ENCODE measurements at places on chromosomes 6 and 20.
A peak's percentile ranks its signal among the peaks of the same experiment; 100 is the strongest.

DNA sequence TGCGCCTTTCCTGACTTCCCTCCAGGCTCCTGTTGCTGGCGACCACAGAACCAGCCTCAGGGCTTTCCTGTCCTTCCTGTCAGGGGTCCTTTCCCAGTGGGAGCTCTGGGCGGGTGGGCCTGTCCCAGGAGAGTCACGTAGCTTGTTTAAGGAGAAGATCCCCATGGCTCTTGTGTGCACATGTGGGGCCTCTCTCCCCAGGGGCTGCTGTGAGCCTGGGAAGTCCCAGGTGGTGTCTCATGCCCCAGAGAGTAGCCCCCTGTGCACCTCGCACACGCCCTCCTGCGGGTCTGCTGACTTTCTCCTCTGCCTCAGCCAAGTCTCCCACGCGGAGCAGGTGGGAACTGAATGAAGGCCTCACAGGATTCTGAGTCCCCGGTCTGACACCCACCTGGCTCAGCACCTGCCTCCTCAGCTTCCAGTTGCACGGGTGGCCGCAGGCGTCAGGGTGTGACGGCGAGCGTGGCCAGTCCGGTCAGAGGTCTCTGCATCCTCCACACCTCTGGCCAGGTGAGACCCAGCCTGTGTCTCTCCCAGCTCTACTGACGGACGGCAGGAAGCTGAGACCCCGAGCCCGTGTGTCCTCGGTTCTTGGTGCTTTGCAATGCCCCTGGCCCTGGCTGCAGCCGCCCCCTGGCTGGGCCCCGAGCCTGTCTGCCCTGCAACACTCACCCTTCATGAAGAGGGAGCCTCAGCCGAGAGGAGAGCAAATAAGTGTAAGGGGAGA lies 5.6 kb upstream of the NKAIN4 start:
- DNase-seq: no peak

- DNase-seq: no peak
Measured at GRCh38 chr6:14369717-14370116, 252.1 kb downstream of the CD83 start.

DNA sequence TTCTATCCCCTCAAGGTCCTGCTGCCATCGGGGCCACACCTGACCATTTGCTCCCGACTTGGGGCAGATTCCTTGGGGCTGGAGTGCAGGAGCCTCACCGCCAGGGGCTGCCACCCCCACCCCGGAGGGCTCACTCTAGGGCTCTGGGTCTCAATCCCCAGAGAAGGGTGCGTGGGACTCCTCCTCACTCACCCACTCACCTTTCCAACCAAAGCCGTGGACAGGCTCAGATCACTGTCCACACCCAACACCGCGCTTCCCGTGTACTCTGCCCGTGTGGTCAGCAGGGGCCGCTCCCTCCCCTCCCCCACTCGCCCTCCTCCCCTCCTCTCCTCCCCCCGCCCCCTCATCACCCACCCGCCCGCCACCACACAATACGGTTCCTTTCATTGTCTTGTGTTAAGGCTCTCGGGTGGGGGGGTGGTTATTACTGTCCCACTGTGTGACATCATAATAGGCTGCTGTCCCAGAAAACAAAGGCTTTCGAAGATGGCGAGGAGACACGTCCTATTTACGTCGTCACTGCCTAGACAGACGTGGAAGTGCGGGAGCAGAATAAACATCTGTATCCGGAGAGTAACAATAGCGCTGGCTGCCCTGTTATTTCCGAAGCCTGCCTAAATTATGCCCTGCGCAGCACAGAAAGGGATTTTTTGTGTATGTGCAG lies 85.8 kb downstream of the YTHDF1 start:
- DNase-seq: no peak

- DNase-seq: no peak
Measured at GRCh38 chr6:25829375-25829774, 2.5 kb downstream of the SLC17A1 start.

GRCh38 chr6:140844167-140844566 lies 1288.6 kb upstream of the GJE1 start:
- DNase-seq: no peak

- no peak for DNase-seq
Measured at GRCh38 chr6:36116943-36117342, 13.4 kb upstream of the MAPK13 start.

DNA sequence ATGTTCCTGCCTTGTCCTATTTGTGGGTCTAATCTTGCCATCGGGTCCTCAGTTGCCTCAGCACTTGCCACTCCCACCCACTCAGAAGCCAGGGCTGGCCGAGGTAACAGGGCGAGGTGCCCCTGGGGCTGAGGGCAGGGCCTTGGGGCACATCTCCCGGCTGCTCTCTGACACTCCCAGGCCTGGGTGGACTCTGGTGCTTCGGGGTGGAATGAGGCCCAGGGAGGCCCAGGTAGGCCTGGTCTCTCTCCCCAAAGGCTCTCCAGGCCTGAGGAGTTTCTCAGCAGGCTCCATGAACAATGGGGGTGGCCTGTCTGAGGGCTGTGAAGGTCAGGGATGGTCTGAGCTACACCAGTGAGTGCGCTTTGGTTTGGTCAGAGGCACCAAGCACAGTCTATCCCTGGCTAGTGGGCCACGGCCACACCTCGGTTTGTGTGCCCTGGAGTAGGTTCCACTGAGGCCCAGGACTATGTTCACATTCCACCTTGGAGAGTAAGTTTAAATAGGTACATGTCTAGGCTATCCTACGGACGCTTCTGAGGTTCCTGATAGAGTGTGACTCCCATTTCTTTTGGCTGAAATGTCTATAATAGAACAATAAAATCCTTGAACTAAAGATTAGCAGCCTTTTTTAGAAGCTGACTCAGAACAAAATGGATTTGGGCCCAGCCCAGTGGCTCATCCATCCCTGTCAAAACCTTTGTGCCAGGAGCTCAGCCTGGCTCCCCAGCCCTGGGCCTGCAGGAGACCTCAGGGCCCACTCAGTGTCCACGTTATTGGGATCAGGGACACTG lies 78.8 kb downstream of the SLC24A3 start:
- no peak for DNase-seq

DNA sequence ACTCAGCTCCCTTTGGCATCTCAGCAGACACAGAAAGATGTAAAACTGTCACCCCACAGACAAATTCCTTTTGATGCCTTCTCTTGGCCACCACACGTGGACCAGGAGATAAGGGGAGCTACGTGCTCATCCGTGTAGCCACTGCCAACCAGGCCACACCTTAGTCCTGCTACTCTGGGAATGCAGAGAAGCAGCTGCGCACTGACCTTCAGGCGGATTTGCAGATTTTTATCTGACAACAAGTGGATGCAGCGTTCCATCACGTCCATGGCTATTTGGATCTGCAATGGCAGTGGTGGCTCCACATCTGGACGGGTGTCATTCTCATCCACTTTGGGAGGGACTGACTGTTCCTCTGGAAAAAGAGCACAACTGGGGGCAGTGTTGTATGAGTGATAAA lies 30.8 kb downstream of the TTI1 start:
- DNase-seq: no peak

GRCh38 chr6:79717989-79718388 lies 86.9 kb downstream of the SH3BGRL2 start:
- no peak for DNase-seq

DNA sequence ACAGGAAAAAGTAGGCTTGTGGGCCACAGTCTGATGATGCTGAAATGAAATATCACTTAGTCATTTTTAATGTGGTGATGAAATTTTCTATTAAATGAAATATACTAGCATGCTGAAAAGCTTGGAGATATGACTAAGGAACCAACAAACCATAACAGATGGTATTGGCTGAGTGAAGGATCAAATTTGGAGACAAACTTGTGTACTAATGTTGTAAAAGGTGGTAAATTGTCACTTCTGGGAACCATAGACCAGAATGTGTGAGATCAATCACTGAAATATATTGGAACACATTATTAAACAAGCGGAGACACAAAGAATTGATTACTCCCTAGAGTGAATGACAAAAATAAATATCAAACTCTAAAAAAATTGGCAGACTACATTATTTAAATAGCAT lies 232.4 kb downstream of the DOK5 start:
- DNase-seq: no peak

DNA sequence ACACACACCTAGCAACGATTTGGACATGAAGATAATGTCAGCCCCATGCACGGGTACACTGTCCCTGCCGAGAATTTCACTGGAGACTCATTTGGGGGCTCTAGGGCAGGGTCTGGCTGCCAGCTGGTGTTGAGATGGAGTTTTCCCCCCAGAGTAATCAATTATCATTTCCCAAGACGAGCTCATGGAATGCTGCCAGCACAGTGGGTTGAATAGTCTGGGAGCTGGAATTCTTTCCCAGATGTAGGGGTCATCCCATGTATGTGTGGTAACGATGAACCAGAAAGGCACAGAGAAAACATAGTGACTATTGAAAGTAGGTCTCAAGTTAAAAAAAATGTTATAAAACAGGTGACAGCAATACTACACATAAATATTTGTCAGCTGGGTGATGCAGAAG lies 579.9 kb downstream of the MAFB start:
- DNase-seq: no peak

- no peak for DNase-seq
Measured at GRCh38 chr6:137309078-137309762, 90.0 kb upstream of the IFNGR1 start.

- DNase-seq: no peak
Measured at GRCh38 chr6:35398526-35398925, 53.6 kb upstream of the FANCE start.

GRCh38 chr6:69868961-69869360 lies 2.6 kb downstream of the COL19A1 start:
- no peak for DNase-seq

GRCh38 chr6:55964136-55964535 lies 88.7 kb upstream of the BMP5 start:
- DNase-seq: no peak

DNA sequence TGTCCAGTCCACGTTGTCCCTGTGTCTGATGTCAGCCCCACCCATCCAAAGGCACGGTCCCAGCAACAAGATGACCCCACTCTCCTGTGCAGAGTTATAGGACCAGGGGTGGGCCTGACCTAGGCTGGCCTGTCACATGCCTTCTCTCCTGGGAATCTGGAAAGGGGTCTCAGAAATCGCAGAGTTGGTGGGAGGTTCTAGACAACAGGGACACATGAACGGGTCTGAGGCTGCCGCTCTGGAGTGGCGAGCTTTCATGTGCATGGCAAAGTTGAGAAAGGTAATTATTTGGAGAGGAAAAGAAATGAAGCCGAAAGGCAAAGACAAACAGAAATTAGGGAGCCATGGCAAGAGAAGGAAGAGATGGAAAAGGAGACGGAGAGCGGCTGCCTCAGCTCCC lies 29.5 kb downstream of the BFSP1 start:
- peak; percentile 15 for DNase-seq

DNA sequence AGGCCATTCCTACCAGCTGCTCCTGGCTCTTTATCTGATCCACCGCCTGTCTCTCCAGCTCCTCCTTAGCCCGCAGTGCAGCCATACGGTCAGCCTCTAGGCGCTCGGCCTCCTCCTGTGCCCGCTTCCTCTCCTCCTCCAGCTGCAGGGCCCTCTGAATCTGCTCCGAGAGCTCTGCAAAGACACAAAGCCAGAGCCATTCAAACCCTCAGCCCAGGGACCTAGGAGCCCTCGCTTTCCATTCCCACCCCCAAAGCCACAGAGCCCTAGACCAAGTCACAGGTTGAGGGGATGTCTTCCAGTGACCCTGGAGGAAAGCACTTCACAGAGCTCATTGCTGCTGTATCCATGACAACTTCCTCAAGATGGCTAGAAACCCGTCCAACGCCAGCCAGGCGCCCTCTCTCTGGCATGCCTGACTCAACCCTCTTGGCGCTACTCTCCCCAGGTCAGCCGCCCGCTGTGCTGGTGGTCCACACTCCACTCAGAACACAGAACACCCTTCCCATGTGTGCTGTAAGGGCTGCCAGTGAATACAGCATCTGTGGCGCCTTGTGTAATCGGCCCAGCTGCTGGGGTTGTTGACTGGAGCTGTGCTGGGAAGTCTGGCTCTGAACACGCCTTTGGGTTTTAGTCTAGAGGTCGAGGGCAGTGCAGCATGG lies 49.3 kb downstream of the EZR start:
- DNase-seq: no peak

GRCh38 chr20:9179193-9179802 lies 110.4 kb downstream of the PLCB4 start:
- no peak for DNase-seq

DNA sequence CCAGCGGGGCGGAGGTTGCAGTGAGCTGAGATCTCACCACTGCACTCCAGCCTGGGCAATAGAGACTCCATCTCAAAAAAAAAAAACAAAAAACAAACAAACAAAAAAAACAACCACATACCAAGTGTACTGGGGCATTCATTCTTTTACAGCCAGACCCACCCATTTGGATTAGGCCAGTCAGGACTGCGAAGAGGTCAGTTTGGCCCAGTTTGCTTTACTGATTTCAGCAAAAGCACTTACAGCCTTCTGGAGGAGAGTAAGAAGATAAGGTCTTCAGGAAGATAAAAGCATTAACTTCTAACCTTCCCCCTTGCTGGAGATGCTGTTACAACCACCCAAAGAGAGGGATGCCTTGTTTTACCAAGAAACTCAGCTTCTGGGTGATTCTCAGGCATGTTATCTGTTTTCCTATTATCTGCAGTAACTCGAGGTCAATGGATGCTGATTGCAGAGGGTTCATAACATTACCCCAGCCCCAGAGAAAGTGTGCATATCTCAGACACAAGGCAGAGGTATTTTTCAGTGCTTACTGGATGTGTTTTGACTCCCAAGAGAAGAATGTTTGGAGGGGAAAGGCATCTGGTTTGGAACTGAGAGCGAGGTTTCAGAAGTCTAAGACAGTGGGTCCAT lies 118.9 kb downstream of the RIN2 start:
- no peak for DNase-seq

DNA sequence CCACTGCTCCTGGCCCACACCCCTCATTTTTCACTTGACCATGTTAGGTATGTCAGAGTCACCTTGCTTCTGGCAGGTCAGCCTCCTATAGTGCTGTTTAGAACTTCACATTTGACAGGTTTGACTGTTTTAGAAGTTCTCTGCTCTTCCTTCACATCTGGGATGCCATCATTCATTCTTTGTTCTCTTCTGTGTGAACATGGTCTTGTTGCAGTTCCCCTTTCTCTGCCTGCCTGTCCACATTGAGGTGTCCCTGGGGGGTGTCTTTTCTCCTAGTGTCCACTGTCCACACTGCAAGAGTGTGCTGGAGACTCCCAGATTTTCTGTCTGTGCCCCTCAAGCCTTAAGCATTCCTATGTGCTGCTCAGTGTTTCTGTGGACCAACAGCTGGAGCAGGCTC lies 89.5 kb downstream of the JARID2 start:
- no peak for DNase-seq

- no peak for DNase-seq
Measured at GRCh38 chr6:47163536-47163935, 121.4 kb upstream of the ADGRF1 start.
